ENCODE measurements at places on chromosomes 3 and 15.

DNA sequence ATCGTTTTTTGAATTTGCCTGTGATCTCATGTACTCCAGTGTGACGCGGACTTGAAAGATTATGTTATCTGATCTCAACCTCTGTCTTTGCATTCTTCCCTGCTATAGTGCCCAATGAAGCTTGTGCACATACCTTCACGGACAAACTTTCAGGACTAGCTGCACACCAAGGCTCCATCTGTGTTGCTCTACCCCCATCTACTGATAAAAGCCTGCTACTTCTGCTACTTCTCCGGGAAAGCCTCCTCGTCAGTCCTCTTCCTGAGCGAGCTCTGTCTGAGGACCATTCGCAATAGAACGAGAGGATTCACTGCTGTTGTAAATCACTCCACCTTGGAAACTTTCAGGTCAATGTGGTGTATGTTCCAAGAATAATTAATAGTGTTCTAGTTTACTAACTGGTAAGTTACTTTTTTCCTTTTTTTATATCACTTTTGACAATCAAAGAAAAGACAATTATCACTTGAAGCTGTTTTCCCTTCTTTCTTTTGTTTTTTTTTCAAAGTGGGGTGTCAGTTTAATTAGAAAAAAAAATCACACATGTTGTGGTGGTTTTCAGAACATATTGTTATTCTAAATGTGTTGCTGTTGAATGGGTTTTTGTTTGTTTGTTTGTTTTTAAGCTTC, 217.6 kb downstream of the ARRDC4 start:
- DNase-seq: no peak

- no peak for DNase-seq
Measured at GRCh38 chr15:60905587-60905986, 323.5 kb downstream of the RORA start.

DNA sequence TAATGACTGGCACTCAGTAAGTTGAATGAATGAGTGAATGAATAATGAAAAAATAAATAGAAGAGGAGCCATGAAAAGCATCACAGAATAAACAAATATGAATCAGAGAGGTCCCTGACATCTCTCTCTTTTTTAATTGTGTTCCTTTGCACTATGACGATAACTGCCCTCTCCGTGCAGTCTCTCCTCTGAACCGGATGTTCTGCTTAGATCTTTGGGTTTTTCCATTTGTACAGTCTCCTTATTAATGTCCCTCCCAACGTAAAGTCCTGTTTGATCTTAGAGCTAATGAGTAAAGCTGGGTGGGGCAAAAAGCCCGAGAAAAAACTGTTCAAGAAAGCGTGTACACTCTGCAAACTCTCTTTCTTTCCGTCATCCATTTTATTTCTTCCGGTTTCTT, 28.3 kb upstream of the BHLHE40 start:
- no peak for DNase-seq

- no peak for DNase-seq
Measured at GRCh38 chr15:31155151-31155550, 53.6 kb upstream of the TRPM1 start.

DNA sequence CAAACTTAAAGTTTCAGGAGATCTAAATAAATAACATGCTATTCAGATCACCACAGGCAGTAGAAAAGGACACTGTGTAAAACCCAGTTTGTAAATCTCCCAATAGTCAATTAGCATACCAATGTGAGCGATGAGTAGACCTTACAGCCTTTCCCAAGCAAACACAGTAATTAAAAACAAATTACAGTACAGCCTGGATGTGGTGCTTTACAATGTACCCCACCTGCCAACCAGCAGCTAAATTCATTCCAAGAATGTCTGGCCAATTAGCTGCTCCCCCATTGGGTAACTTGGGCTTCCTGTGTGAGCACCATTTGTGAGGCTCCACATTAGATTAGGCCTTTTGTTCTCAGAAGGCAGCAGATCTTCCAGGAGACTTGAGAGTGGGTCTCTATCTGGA, 635.0 kb downstream of the TBL1XR1 start:
- no peak for DNase-seq

DNA sequence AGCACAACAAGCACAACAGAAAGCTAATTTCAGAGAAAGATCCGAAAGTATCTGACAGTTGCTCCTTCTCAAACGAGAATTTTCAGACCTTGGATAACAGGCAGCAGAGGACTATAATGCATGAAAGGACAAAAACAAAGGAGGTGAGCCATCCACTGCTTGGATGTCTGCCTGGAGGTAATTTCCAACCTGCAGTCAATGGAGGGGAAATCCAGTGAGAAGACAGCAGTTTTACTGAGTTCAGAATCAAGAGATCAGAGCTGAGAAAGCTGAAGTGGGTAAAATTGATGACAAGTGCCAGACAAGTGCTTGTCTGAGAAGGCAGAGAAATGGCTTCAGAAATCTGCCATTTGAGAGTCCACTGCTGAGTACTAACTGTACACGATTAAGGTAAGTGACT, 22.1 kb downstream of the UBE3A start:
- DNase-seq: no peak

All from bone marrow (tissue), 2 donors.